Vein endothelial cell (primary cell): ENCODE measurements at places on chromosomes 7 and 10. TPM values are rescaled to one million over a fixed set of nuclear protein-coding genes. Genes with fewer than 3 reads are reported as not detected.

The HTR7 gene
- total RNA-seq, result under 0.01 and 0.10 TPM in 2 replicates

The POU6F2 gene
- total RNA-seq, result not detected in 2 replicates

The ERVW-1 gene
- total RNA-seq, result not detected in 2 replicates

The SLC16A12 gene
- total RNA-seq, result 0.10 and 0.65 TPM in 2 replicates

The PAPOLB gene
- total RNA-seq, result 0.10 TPM in 1 of 2 replicates, not detected in the other

The CFAP43 gene
- 0.10 TPM in 1 of 2 replicates, not detected in the other for total RNA-seq

The PON1 gene
- total RNA-seq, result not detected in 2 replicates

The CCDC186 gene
- total RNA-seq, result 15.0 and 17.0 TPM in 2 replicates

The AZGP1 gene
- not detected in 2 replicates for total RNA-seq

The FAM180A gene
- not detected in 2 replicates for total RNA-seq

The FANK1 gene
- 2.5 and 3.3 TPM in 2 replicates for total RNA-seq

The AKR1C4 gene
- not detected in 2 replicates for total RNA-seq

The NCF1 gene
- total RNA-seq, result not detected in 2 replicates

The HOXA7 gene
- 5.1 and 5.6 TPM in 2 replicates for total RNA-seq

The NODAL gene
- not detected in 2 replicates for total RNA-seq

The PRSS37 gene
- not detected in 2 replicates for total RNA-seq

The TAS2R4 gene
- 0.98 and 1.9 TPM in 2 replicates for total RNA-seq

The WEE2 gene
- total RNA-seq, result not detected in 2 replicates

The C10orf62 gene
- total RNA-seq, result 0.10 TPM in 1 of 2 replicates, not detected in the other

The CHCHD2 gene
- 323 and 364 TPM in 2 replicates for total RNA-seq

The PDLIM1 gene
- total RNA-seq, result 63.7 and 109 TPM in 2 replicates

The ARHGEF5 gene
- total RNA-seq, result 0.29 and 0.33 TPM in 2 replicates

The CALN1 gene
- total RNA-seq, result not detected in 2 replicates

The GPR15LG gene
- total RNA-seq, result not detected in 2 replicates

The FAM241B gene
- 0.33 and 0.48 TPM in 2 replicates for total RNA-seq

The CFAP46 gene
- 1.3 and 1.5 TPM in 2 replicates for total RNA-seq

The IL15RA gene
- 17.2 and 17.3 TPM in 2 replicates for total RNA-seq

The CYCS gene
- total RNA-seq, result 28.1 and 49.6 TPM in 2 replicates

The LRRC61 gene
- total RNA-seq, result 0.29 and 2.0 TPM in 2 replicates

The IGF2BP3 gene
- 111 and 128 TPM in 2 replicates for total RNA-seq

The SYT15B gene
- 0.19 and 0.65 TPM in 2 replicates for total RNA-seq

The NPC1L1 gene
- total RNA-seq, result not detected in 2 replicates

The FIS1 gene
- 153 and 200 TPM in 2 replicates for total RNA-seq

The DNAH11 gene
- 1.3 and 5.3 TPM in 2 replicates for total RNA-seq

The HOGA1 gene
- 0.33 and 0.38 TPM in 2 replicates for total RNA-seq

The GPAM gene
- 10.3 and 10.5 TPM in 2 replicates for total RNA-seq
